ENCODE measurements at places on chromosomes 3 and 15.

- no peak for DNase-seq
Measured at GRCh38 chr3:28139288-28139687, 102.1 kb upstream of the CMC1 start.

- no peak for DNase-seq
Measured at GRCh38 chr15:34986326-34986725, 1.8 kb downstream of the ZNF770 start.

- no peak for DNase-seq
Measured at GRCh38 chr3:122077293-122078234, 22.4 kb downstream of the CD86 start.

DNA sequence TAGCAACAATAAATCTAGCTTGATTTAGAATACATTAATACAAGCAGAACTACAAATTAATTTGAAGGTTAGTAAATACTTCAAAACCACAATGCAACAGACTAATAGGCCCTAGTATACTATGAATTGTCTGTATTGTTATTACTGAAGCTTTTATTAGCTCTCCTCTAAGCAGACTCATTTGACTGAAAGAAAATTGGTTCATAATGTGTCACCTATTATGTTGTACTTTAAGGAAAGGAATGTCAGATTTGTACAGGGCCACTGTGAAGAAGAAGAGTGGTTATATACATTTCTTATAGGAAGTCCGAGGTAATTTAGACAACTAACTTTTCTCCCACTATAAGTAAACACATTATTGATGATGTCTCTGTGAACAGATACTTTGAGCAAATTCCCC lies 954.5 kb downstream of the ZPLD1 start:
- no peak for DNase-seq

- no peak for DNase-seq
Measured at GRCh38 chr15:63870043-63870394, 36.3 kb upstream of the HERC1 start.

GRCh38 chr3:163672954-163673353 lies 1405.3 kb downstream of the SI start:
- no peak for DNase-seq

- no peak for DNase-seq
Measured at GRCh38 chr3:100941041-100941440, 52.2 kb downstream of the ABI3BP start.

DNA sequence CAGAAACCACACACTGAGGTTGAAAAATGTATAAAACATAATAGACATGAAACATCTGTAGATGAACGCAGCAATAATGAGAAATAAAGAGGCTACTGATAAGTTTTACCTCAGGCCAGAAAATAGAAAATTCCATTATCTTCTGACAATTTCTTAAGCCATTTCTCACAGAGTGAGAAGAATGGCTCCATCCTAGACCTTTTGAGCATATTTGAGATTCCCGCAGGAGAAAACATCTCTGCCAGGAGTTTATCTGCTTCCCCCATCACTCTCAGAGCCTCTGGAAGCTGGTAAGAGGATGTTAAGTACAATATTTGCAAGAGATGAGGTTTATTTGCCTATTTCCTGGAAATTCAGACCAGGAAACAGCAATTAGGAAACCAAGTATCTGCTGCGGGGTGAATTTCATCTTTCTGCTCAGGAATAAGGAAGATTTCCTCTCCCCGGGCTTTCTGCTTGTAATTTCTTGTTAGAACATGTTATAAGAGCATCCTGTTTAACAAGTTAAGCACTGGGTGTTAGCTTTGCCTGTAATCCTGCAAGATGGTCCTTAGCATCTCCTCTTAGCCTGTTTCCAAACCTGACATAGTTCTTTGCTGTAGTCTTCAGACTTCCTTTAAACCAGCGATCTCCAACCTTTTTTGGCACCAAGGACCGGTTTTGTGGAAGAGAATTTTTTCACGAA lies 54.8 kb downstream of the ATP13A4 start:
- no peak for DNase-seq

GRCh38 chr15:44667039-44667360 lies 3.5 kb upstream of the SPG11 start:
- DNase-seq, result no peak

DNA sequence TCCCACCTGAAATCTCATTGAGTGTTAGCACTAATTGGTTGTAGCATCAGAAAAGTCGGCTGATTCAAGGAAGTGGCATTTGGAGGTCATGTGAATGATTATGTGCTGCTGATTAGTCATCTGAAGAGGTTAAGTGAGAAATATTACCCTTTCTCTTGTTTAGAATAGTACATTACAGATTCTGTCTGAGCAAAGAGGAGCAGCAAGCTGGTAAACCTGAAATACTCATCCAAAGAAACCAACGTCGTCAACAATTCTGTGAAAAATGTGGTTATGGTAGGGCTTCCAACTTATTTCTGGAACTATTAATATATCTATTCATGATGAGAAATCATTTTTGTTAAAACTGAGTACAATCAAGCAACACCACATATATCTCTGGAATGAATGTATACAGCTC lies 1024.9 kb downstream of the TUSC7 start:
- no peak for DNase-seq

DNA sequence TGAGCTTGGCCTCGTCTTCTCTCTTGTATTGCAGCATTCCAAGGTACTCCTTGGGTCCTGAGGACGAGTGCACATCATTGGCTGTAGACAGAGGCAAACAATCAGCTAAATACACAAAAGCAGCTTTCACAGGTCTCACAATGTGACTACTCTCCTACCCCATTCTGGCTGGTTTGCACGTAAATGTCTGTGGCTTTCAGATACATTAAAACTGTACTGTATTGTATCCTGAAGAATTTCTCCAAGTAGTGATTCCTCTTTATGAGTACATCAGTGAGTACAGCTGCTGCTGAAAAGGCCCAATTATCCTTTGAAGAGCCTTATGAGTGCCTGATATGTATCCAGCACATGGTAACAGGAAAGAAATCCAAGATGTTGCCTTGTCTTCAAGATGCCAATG lies 22.0 kb upstream of the GNB5 start:
- DNase-seq, result no peak

DNA sequence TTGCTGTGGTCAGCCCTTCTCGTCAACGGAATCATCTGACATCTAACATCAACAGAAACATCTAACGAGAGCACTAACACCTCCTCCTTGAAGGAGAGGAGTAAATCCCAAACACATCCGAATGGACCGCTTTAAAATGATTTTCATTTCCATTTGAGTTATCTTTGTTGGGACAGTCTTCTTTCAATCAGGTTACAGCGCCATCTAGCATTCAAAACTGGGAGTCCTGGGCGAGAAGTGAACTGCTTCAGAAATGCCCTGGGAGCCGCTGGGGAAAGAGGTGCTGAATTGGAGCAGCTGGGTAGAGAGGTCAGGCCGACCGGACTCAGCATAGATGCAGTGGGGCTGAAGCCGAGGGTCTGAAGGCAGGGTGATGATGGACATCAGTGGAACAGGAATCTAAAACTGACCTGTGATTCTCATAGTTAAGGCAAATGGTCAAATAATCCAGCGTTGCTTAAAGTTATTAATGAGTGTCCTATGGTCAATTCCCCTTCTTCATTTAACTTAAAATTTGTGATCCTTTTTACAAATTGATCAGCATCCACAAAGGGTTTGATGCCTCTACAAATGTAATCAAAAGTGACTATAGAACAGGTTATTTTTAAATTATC lies 170.0 kb upstream of the NDN start:
- DNase-seq, result peak; percentile 3

- DNase-seq, result peak; percentile 31
Measured at GRCh38 chr3:127374086-127375010, 86.5 kb upstream of the PRR20G start.

DNA sequence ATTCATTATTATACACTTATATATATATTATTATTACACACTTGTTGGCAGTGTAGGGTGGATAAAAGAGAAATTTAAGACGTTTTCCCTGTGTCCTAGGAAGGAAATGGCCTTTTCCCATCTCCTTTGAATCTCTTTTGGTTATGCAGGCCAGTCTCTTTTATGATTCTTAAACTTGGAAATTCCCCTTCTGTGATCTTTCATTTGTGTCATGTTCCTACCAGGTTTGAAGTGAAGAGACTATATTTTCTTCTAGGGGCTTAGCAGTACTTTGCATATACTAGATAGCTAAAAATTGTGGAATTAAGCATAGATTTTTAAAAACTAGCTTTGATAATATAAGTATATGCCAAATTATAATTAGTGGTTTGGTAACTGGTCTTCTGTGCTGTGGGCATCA lies 58.5 kb downstream of the BBX start:
- no peak for DNase-seq

GRCh38 chr3:39096775-39097174 lies 10.7 kb downstream of the GORASP1 start:
- DNase-seq, result no peak

- DNase-seq, result no peak
Measured at GRCh38 chr3:77342027-77342426, 302.1 kb downstream of the ROBO2 start.

DNA sequence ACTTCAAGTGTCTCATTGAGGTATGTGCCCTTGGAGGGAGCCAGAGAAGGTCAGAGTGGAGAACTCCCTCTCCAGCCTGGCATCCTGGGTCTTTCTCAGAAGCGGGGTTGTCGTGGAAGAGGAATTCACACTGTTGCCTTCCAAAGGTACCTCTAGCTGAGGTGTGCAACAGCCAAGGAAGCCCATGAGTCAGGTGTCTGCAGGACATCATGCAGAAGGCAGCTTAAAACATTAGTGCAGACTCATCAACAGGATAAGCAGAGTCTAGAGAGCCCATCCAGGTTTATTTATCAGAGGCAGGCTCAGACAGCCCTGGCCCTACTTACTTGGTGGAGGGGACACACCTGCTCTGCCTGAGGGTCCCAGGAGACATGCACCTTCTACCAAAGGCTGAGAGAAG lies 95.6 kb upstream of the TPM1 start:
- no peak for DNase-seq

All from activated CD4-positive, alpha-beta T cell treated with anti-CD3 and anti-CD28 coated beads, Interleukin-2, amount 50 U/mL, for 48 hours (primary cell).